ENCODE measurements at places on chromosomes 7 and 10. TPM values are rescaled to one million over a fixed set of nuclear protein-coding genes. Genes with fewer than 3 reads are reported as not detected.
A peak's percentile ranks its signal among the peaks of the same experiment; 100 is the strongest.

- H3K36me3 ChIP-seq = no peaks in the 10 kb centered on the region
- no peak overlapping the region for H3K27ac ChIP-seq
- no peaks in the 10 kb centered on the region for H3K27me3 ChIP-seq
- no peak overlapping the region for H3K4me3 ChIP-seq
Measured at GRCh38 chr10:34637418-34637911, 177.6 kb downstream of the PARD3 start.

DNA sequence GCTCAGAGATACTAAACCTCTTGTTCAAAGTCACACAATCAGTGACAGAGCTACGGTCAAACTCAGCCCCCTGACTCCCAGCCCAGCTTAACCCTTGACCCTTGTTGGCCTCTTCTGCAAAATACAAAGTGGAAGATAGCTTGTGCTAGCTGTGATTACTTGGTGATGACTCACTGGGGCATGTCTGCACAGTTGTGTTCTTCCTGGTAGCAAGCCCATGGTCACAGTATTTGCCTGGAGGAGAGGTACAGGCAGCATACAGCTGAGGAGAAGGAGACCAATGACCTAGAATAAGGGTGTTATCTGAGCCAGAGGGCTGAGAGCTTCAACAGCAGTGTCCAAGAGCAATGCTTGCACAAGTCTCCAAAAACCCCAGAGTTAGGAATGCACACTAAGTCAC is 5.7 kb upstream of the HSPA12A start:
- peaks cover 4% of the 10 kb centered on the region for H3K4me1 ChIP-seq
- H3K36me3 ChIP-seq = no peaks in the 10 kb centered on the region
- H3K27ac ChIP-seq = no peak overlapping the region
- DNase-seq = peak; percentile 58

Gene WDR86
- total RNA-seq = 2.5 TPM

Gene AEBP1
- 65.0 TPM for total RNA-seq

Gene CPN1
- total RNA-seq = not detected

DNA sequence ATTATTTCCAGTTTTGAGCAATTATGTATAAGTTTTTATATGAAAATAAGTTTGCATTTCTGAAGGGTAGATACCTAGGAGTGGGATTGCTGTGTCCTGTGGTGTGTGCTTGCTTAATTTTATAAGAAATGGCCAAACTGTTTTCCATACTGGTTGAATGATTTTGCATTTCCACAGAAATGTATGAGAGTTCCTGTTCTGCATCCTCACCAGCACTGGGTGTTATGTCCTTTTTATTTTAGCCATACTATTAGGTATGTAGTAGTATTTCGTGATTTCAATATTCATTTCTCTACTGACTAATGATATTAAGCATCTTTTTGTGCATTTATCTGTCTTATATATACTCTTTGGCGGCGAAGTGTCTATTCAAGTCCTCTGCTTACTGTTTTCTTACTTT is 22.3 kb downstream of the CAPZA2 start:
- H3K4me1 ChIP-seq = no peaks in the 10 kb centered on the region
- no peaks in the 10 kb centered on the region for H3K27me3 ChIP-seq
- H3K36me3 ChIP-seq = no peaks in the 10 kb centered on the region
- DNase-seq = no peak
- no peak overlapping the region for H3K27ac ChIP-seq

GRCh38 chr10:99834410-99834809 is 52.0 kb downstream of the ABCC2 start:
- no peaks in the 10 kb centered on the region for H3K27me3 ChIP-seq
- H3K27ac ChIP-seq = peak overlapping the region; percentile 10
- H3K4me3 ChIP-seq = no peak overlapping the region
- H3K36me3 ChIP-seq = no peaks in the 10 kb centered on the region

DNA sequence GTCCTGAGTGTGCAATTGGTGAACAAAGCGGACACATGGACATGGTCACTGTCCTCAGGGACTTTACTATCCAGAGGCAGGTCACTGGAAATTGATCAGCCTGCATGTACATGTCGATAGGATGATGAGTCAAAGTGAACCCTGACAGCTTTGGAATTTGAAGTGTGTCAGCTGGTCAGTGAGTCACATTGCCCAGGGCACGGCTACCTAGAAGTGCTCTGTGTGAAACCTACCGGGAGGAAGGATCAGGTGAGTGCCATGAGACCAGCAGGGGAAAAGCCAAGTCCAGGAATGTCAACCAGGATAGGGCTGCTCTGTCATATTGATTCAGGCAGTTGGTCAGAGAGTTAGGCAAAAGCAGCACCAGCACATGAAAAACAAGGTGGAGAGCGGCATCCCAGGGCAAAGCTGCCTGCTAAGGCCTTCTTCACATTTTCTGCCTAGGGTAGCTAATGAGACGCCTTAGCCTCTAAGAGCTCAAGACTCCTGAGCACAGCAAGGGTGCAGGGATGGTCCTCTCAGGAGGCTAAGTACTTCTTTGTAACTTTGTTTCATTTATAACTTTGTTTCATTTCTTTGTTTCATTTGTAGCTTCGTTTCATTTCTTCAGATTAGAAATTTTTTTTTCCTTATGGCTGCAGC is 19.4 kb upstream of the PDCD4 start:
- H3K27me3 ChIP-seq = peaks cover 2% of the 10 kb centered on the region
- DNase-seq = no peak
- no peaks in the 10 kb centered on the region for H3K4me1 ChIP-seq
- no peak overlapping the region for H3K4me3 ChIP-seq
- H3K27ac ChIP-seq = no peak overlapping the region

Gene NANOS1
- 3.0 TPM for total RNA-seq

- no peak for DNase-seq
- H3K27me3 ChIP-seq = no peaks in the 10 kb centered on the region
- H3K27ac ChIP-seq = no peak overlapping the region
Measured at GRCh38 chr7:81349044-81349443, 420.8 kb downstream of the HGF start.

DNA sequence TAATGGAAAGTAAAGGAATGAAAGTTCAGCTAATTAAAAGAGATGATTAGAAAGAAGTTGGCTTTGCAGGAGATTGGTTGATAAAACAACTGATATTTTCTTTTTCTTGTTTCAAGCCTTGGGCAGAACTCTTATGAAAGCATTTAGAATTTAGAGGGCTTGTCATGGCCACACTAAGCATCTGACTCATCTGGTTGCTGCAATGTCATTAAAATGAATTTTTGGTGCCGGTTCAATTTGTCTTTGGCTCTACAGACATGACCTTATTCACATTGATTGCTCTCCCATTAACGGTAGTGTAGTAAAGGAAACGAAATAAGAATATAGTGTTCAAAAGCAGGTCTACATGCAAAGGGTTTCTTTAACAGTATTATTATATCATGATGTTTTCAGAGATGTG is 1012.4 kb upstream of the C7orf33 start:
- no peaks in the 10 kb centered on the region for H3K4me1 ChIP-seq
- peak; percentile 0 for DNase-seq
- no peak overlapping the region for H3K27ac ChIP-seq
- H3K4me3 ChIP-seq = no peak overlapping the region
- no peaks in the 10 kb centered on the region for H3K36me3 ChIP-seq

DNA sequence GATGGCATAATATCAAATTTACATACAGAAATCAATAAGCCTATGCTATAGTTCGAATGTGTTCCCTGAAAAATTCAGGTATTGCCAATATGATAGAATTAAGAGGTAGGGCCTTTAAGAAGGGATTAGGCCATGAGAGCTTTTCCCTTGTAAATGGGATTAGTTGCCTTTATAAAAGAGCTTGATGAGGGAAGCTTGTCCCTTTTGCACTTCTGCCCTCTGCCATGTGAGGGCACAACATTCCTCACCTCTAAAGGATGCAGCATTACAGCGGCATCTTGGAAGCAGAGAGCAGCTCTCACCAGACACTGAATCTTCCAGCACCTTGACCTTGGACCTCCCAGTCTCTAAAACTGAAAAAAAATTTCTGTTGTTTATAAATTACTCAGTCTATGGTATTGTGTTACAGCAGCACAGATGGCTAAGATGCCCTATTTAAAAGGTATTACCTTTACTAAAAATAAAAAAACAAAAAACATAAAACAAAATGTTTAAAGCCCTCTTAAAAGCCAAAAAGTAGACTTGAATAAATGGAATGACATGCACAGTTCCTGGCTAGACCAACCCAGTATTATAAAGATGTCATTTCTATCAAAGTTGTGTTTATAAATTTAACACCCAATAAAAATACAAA is 909.6 kb downstream of the REEP3 start:
- no peak overlapping the region for H3K27ac ChIP-seq
- no peak overlapping the region for H3K4me3 ChIP-seq
- H3K36me3 ChIP-seq = no peaks in the 10 kb centered on the region
- DNase-seq = no peak
- H3K4me1 ChIP-seq = no peaks in the 10 kb centered on the region

DNA sequence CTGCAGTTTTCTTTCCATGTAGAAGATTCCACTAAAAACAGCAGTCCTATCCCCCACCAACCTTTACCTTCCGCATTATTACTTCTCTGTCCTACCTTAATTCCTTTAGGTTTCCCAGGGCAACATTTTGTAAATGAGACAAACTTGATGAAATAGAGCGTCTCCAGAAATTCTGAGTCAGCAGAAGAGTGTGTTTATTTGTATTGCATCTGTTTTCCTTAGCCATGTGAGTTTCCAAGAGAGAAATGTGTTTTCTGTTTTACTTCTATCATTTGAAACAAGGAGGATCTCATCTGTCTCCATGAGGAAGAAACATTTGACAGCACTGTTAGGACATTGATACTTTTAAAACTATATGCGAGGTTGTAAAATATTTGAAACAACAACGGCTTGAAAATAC is 244.2 kb upstream of the PLXDC2 start:
- no peaks in the 10 kb centered on the region for H3K4me1 ChIP-seq
- DNase-seq = no peak
- no peaks in the 10 kb centered on the region for H3K27me3 ChIP-seq
- no peak overlapping the region for H3K27ac ChIP-seq
- H3K36me3 ChIP-seq = no peaks in the 10 kb centered on the region
- H3K4me3 ChIP-seq = no peak overlapping the region

Gene ACSM6
- total RNA-seq = not detected

DNA sequence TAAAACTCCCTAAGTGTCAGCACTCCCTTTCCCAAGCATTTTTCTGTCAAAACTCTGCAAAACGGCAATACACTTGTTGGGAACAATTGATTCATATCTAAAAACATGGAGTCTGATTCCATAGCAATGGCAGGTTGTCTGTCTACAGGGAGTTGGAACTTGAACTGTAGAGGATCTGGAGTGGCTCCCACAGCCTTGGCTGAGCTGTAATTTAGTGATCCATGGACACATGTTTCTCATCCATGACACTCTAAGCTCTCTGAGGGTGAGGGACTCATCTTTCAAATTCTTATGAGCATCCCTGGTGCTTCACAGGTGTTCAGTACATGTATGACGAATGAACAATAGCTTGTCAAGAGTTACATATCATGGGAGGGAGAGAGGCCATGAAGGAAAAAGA is 466.1 kb downstream of the GRID1 start:
- H3K27me3 ChIP-seq = no peaks in the 10 kb centered on the region
- no peak for DNase-seq

Data from astrocyte (in vitro differentiated cells and primary cell).